Testis (tissue), 5 donors: ENCODE measurements at places on chromosomes 3 and 15. TPM values are rescaled to one million over a fixed set of nuclear protein-coding genes. Genes with fewer than 3 reads are reported as not detected.

The CNBP gene
- polyA plus RNA-seq: 295 TPM

The B3GALNT1 gene
- polyA plus RNA-seq: 17.0 TPM

GRCh38 chr15:78307976-78308375 is 8.6 kb upstream of the SKIC8 start:
- DNase-seq: no peak
- no peaks in the 10 kb centered on the region for H3K27me3 ChIP-seq
- no peak overlapping the region for H3K4me3 ChIP-seq
- H3K27ac ChIP-seq: no peak overlapping the region
- H3K36me3 ChIP-seq: no peaks in the 10 kb centered on the region
- H3K4me1 ChIP-seq: no peaks in the 10 kb centered on the region

The GOLGA8M gene
- polyA plus RNA-seq: 8.7 TPM

GRCh38 chr3:15575446-15575845 is 25.9 kb downstream of the HACL1 start:
- no peaks in the 10 kb centered on the region for H3K36me3 ChIP-seq
- no peak overlapping the region for H3K4me3 ChIP-seq
- DNase-seq: no peak
- H3K27me3 ChIP-seq: no peaks in the 10 kb centered on the region
- no peak overlapping the region for H3K27ac ChIP-seq
- peaks cover 3% of the 10 kb centered on the region for H3K4me1 ChIP-seq

DNA sequence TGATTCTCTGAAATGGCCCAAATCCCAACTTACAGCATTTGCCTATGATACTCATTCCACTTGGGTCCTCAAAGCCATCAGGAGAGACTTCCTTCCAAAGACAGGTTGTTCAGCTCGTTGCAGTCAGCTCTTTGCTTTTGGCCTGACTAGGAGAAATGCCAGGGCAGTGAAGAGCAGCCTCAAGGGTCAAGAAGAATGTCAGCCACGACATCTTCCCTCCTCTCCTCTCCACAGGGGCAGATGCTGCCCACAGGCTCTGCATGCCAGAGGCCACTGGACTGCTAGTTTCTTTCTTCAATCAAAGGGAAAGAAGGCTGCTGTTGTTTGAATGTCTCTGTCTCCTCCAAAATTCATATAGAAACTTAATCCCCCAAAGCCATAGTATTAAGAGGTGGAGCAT is 201.7 kb upstream of the PFN2 start:
- H3K27me3 ChIP-seq: no peaks in the 10 kb centered on the region
- no peak overlapping the region for H3K4me3 ChIP-seq
- no peaks in the 10 kb centered on the region for H3K4me1 ChIP-seq
- no peak overlapping the region for H3K27ac ChIP-seq

- DNase-seq: no peak
- peaks cover 4% of the 10 kb centered on the region for H3K4me1 ChIP-seq
- no peak overlapping the region for H3K4me3 ChIP-seq
- no peaks in the 10 kb centered on the region for H3K36me3 ChIP-seq
These were observed 102.4 kb downstream of the FRMD4B start for GRCh38 chr3:69283496-69283895.

The ZNF660 gene
- 4.1 TPM for polyA plus RNA-seq

GRCh38 chr3:125200731-125201139 is 11.8 kb downstream of the SLC12A8 start:
- DNase-seq: no peak
- no peaks in the 10 kb centered on the region for H3K36me3 ChIP-seq
- H3K4me3 ChIP-seq: no peak overlapping the region

DNA sequence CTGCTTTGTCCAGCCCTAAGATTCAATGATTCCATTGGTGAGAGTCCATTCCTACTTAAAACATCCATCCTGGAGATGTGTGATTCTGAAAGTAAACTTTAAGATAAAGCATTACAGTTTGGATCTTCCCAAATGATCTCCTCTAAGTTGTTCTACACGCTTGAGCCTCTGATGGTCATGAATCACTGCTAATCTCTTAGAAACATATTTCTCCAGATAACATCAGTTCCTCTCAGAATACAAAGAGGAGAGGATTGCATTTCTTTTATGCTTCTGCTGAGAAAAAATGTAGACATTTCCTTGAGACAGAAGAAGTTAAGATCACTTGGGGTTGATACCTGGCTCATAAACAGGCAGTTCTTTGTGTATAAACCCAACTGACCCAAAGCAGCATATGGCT is 281.2 kb upstream of the DPH6 start:
- no peaks in the 10 kb centered on the region for H3K27me3 ChIP-seq
- DNase-seq: no peak
- H3K36me3 ChIP-seq: no peaks in the 10 kb centered on the region
- no peaks in the 10 kb centered on the region for H3K4me1 ChIP-seq

The CDHR4 gene
- 11.7 TPM for polyA plus RNA-seq
